ENCODE measurements at places on chromosomes 7 and 10.

DNA sequence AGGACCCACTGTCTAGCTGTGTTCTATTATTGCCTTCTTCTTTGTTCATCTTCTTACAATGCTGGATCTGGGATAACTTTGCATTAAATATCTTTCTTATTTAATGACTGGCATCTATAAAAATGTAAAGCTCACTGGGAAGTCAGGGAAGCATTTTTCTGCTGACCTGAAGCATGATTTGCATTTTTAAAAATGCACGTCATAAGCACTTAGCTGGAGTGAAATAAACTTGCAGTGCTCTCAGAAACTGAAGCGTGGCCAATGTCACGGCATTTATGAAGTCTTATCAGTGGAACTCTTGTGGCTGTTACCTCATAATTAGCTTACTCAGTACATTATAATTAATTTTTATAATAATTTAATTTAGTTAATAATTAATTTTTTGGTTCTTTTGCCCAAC is 59.1 kb downstream of the FRMD4A start:
- DNase-seq = no peak

DNA sequence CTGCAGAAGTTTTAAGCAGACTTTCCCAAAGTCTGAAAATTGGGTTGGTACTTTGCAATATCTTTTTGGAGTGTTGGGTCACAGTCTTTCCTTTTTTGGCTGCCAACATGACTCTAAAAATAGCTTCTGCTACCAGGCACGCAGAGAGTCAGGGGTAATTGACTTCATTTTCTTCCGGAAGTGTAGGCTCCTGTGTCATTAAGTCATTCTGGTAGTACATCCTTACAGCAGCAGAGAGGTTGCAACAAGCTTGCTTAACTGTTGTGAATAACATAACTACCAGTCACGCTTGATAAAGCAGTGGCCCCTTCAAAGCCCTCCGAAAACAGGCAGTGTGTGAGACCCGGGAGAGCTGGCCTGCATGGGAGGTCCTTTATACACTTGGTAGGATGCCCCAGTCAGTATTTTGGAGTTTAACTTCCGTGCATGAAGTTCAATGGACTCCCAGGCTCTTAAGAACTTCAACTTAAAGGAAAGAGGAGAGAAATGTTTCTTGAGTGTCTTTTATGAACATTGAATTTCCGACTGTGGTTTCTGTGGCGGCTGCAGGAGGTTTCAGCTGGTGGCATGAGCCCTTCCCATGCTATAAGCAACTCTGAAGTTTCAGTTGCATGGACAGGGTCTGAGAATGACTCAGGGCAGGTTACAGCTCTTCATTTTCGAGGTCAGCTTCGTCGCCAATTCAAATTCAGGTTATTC is 310.7 kb downstream of the GALNT17 start:
- DNase-seq = no peak

DNA sequence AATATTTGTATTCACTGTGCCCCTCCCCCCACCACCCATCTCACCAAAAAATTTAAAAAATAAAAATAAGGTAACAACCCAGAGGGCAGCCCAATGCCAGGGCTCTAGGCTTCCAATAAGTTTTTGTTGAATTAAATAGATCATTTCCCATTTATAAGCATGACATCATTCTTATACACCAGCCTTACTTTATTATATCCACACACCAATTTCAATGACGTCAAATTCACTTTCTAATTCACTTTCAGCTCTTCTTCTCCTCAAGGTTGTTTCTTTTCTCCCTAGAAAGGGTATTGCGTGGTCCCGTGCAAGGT is 1.2 kb upstream of the DKK1 start:
- DNase-seq = no peak

DNA sequence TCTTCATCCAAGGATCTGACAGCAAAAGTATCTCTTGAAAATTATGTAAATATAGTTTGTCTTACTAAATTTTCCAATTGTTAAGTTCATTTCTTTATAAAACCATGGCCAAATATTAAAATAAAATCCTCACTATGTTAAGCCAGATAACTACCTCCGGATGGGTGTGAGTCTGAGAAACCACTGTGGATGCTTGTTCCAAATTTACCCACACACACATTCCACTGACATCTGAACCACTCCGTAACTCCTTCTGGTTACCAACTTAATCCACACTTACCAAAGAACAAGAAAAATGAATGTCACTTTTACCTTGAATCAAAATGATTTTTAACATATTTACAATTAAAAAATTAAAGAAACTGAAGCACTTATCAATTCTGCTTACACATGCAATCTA is 19.7 kb downstream of the CYTH3 start:
- DNase-seq = no peak

- DNase-seq = no peak
These were observed at the start of gene TFEC for GRCh38 chr7:116030651-116031276. TSS of gene TFEC (minus strand) at chr7:116030763. CDS start at chr7:115984441, 46,322 bp downstream.

DNA sequence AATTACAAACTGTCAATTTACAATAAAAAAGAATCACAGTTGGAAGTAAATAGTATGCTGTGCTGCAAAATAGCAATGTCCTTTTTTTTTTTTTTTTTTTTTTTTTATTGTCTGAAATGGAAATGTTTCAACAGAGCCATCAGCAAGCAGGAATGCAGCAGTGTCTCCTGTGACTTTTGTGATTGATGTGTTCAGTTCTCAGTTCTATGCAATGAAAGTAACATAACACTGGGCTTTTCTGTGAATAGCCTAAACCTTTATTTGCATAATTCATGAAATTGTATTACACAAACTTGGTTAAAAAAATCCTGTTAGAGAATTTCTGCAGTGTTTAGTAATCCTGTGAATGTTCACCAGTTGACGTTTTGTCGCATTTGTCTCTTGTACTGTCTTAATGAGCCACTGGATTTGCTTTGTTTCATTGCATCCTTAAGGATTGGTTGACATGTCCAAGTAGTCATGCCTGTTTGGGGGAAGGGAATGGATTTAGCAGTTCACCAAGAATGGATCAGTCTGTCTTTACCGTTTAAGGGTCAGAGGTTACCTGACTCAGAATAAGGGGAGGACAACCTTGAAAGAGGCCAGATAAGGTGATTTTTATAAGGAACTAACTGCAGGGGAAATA is 192.7 kb downstream of the MLLT10 start:
- no peak for DNase-seq

- DNase-seq = no peak
These were observed 463.9 kb downstream of the PARD3 start for GRCh38 chr10:34351161-34351560.

DNA sequence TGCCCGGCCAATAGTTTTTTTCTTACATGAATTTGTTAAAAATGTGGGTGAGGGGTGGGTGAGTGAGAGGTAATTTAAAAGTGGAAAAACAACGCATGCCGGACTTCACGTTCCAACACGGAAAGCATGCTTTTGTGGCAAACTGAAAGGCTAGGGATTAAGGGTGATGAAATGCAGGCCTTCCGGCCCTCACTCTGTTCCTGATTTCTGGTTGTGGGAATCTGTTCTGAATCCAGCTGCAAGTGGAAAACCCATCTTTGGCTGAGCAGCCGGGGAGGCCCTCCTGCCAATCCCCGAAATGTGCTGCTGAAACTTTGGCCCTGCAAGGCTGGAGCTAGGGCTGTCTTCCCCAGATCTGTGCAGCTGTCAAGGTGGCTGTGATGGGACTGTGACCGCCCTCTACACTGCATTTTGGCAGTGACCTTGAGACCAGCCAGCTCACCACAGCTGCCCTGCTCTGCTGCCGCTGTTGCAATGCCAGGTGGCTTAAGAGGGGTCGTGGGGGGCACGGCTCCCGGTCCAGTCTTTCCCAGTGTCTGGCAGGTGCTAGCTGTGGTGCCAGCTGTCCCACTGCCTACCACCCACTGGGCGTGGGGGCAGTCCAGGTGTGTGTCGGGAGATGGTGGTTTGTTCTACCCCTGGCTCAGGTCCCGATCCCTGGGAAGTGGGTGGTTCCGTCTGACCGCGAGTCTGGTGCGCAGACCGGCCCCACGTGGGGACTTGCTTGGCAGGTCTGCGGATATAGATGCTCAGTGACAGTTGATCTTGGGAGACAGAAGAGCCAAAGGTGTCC is 39.0 kb downstream of the TET1 start:
- no peak for DNase-seq

GRCh38 chr7:25173184-25173583 is 48.1 kb upstream of the CYCS start:
- DNase-seq = no peak

GRCh38 chr7:27178366-27178765 is 4.2 kb upstream of the HOXA10 start:
- DNase-seq = no peak

DNA sequence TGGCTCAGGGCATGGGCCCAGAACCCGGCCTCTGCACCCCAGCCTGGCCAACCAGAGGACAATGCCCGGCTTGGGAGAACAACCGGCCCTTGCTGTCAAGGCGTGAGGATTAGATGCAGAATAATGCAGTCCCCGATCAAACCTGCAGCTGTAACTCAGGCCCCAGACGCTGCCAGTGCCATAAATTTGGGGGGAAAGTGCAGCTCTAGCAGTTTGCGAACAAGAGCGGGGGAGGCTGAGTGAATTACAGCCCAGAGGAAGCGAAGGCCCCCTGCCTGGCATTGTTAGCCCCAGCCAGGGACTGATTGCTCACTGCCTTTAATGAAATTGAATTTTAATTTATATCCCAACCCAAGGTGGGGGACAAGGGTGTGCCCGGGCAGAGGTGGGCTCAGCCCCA is 38.0 kb upstream of the GNA12 start:
- no peak for DNase-seq

DNA sequence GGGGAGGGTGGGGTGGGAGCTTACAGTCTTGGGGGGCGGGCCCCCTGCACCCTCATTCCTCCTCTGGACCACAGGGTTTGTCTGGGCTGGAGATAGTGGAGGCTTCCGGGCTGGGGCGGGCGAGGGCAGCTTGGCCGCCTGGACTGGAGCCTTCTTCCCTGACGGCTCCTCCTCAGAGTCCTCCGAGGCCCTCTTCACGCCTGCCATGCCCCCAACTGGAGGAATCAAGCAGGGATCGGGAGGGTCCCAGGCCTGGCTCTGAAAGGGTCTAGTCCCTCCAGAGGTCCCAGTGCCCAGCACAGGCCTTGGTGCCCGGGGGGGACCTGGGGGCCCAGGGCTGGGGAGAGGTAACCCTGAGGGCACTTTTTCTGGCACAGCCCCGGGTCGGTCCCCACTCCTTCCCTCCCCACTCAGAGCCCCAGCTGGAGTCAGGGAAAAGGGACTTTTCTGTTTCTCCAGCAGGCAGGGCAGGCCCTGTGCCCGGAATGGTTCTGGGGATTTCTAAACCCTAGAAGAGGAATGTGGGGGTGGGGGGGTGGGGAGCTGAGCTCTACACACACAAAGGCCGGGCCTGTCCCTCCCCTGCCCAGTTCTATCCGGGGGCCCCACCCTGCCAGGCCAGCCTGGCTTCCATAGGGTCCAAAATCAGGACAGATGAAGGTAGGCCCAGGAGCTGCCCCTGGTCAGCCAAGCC is 11.6 kb downstream of the MICALL2 start:
- no peak for DNase-seq

DNA sequence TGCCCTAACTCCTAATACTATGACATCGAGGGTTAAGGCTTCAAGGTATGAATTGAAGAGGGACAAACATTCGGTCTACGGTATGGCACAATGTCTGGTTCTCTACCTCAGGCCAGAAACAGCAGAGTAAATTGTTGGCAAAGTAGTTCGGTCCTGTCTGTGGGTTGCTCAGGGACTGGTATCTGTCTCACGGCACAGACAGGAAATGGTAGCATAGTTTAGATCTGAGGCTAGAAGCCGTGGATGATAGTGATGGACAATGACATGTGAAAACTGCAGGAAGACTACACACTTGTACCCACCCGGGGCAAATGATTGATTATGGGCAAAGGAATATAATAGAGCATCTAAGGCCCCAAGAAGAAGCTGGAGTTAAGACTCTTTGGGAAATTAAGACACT is 106.2 kb downstream of the TWIST1 start:
- DNase-seq = no peak

- no peak for DNase-seq
These were observed 17.2 kb downstream of the NACAD start for GRCh38 chr7:45071528-45071927.

DNA sequence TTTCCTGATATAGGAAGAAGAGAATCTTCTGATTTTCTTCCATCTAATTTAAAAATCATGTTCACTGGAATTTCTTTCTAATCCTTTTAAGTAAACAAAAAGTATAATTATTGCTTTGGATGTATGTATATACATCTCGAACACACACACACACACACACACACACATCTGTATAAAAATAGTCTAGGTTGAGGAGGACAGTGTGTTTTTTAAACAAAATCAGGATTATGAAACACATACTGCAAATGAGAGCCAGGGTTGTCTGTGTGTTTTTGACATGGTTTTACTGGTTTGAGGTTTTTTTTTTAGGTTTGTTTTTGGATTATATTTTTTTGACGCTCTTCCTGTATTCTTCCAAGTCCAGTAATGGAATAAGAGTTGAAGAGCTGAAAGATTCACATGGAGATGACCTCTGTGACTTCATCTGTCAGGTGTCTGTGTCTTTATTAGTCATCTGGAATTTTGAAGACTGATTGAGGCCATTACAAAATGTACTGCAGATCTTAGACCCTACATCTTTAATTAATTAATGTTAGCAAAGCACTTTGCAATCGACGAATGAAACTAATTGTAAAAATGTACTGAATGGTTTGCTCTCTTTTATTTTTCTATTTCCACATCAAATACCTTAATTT is 237.1 kb downstream of the SUGCT start:
- no peak for DNase-seq

DNA sequence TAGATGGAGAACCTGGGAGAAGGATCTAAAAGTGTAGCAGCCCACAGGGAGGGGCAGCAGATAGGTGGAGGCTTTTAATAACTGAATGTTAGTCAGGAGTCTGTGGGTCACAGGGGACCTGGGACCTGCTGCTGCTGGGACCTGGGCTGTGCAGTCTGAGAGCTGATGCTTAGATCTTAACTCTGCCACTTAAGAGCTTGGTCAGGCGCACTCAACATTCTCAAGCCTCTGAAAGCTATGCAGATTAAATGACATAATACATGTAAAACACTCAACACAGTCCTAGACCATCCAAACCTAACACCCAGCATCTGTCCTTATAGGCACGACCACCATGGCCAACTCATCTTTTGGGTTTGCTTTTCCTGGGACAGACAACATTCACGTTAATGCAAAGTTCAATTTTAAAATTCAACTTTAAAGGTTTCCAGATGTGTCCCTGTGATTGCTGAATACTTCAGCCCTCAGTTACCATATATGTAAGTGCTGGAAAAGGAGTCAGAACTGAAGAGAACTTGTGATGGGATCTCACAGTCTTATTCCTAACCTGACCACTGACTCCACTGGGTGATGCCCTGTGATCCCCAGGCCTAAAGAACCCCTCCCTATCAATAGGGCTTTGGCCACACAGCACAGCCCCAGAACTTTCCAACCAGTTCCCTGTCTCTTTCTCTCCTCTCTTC is 321.0 kb downstream of the PLXNA4 start:
- DNase-seq = no peak

- DNase-seq = no peak
These were observed 22.5 kb downstream of the ORC5 start for GRCh38 chr7:104185346-104185745.

GRCh38 chr7:108033776-108034497 is 31.0 kb upstream of the LAMB1 start:
- no peak for DNase-seq

- no peak for DNase-seq
These were observed 145.7 kb downstream of the RNLS start for GRCh38 chr10:88437411-88437810.

- DNase-seq = no peak
These were observed 7.8 kb downstream of the PDIA4 start for GRCh38 chr7:149020483-149020882.

GRCh38 chr7:69683002-69683401 is 84.7 kb downstream of the AUTS2 start:
- no peak for DNase-seq

Measured in stimulated activated naive CD4-positive, alpha-beta T cell (primary cell).